T-helper 2 cell (primary cell): ENCODE measurements at places on chromosomes 3 and 15.
A peak's percentile ranks its signal among the peaks of the same experiment; 100 is the strongest.

DNA sequence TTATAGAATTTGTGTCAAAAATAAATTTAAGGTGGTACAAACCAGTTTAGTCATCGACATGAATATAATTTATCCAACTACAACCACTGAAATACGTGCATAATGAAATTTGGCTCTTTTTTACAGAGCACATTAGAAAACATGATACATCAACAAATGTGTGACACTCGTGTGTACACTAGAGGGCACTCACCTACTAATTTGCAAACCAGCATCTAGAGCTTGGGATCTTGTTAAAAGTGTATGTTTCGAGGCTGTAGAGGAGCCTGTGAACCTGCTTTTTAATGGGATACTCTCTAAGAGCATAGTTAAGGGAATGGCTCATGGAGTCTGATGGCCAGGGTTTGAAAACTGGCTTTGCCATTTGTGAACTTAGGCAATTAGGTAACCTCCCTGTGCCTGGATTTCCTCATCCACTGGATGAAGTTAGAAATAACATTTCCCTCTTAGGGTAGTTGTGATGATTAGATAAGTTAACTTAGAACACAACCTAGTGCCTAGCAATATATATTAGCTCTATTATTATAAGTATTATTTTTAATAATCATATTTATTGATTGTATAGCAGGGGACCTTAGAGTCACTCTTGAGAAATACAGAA is 8.8 kb upstream of the CPOX start:
- no peak for DNase-seq

GRCh38 chr15:63602595-63602994 is 5.4 kb downstream of the FBXL22 start:
- DNase-seq = no peak

DNA sequence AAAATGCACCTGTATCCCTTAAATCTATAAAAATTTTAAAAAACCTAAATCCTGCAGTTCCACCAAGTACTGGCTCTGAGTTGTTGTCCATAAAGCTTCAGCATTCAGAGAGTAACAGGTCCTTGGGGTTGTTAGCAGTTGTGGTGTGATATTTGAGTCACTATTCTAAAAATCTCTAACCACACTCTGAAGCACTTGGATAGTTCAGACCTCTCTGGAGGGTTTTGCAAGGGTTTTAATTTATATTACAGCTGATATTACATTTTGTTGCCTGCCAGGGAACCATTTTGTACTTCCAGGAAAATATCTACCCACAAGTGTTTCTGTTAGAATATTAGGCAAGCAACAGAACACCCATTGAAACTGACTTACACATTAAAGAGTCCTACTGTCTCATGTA is 255.6 kb downstream of the TBL1XR1 start:
- DNase-seq = no peak

DNA sequence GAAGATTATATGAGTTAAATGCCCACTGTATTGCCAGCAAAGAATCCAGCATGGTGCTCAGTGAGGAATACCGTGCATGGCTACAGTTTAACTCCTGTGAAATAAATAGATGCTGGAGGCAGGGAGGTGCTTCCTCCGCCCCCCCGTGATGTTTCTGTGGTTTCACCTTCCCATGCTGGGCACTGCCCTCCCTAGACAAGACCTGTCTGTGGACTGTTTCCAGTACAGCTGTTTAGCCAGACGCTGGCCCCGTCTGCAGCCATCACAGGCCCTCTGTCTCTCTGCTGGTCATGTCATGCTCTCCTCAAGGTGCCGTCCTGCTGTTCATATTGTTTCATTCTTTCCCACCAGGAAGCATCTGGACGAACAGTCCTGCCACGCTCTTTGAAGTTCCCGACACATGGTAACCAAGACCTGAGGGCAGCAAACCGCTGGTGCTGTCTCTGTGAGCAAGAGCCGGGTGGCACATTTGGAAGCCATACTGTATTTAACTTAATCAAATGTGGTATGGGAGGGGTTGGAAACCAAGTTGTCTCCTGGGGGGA is 31.4 kb downstream of the GOLGA8S start:
- no peak for DNase-seq

DNA sequence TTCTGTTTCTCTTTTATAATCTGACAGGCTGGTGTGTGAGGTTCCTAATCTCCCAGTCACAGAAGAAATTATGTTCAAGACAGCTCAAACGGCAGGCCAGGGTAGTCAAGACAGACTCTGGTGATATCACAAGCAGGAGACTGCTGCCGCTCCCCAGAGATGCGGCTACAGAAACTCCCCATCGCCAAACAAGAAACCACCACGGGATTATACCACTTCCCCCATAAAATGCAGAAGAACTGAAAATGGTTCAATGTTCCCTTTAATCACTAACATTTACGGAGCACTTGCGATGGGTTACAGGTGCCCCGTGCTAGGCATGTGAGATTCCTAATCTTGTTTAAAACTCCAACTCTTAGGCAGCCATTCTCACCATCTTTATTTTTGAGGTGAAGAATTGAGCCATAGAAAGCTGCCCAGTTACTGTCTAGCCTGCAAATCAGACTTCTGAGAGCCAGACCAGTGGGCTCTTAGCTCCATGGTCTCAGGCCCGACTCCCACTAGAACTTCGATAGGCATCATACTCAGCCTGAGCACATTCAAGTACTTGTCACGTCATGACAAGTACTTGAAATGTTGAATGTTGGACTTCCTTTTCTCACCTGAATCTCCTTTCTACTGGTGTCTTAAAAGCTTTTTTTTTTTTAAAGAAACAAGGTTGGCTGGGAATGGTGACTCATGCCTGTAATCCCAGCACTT is 58.4 kb downstream of the TBC1D2B start:
- no peak for DNase-seq

DNA sequence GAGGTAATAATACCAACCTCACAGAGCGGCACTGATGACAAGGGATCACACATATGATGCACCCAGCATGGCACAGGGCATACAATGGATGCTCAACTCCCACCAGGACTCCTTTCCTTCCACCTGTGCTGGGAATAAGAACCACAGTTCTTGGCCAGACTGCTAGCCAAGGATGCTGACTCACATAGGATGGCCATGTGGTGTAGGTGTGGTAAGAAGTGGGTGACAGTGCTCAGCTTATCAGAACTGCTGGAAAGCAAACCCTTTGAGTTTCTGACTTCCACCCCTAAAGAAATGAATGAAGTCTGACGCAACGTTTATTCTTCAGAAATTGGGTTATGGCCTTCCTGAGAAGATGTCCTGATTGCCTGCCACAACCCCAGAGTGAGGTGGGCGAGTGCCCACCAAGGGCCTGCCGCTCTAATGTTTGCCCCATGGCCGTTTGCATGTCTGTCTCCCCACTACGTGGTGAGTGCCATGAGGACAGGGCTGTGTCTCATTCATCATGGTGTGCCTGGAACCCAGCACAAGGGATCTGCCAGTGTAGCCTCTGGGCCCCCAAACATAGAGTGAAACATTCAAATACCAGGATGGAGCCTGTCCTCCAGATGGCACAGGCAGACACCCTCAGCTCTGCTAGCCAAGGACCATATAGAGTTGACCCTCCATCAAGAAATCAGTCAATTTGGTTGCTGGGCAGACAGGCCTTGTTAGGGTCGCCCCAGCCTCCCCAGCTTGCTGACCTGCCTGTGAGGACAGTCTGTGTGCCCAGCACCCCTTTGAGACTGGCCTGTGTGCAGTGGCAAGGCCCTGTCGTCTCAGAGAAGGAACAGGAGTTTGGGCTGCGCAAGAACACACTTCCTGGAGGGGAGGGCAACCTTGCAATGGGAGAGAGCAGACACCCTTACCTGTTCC is 57.6 kb upstream of the SLCO2A1 start:
- DNase-seq = no peak

GRCh38 chr3:146476094-146476740 is 6.9 kb upstream of the PLSCR2 start:
- DNase-seq = no peak

DNA sequence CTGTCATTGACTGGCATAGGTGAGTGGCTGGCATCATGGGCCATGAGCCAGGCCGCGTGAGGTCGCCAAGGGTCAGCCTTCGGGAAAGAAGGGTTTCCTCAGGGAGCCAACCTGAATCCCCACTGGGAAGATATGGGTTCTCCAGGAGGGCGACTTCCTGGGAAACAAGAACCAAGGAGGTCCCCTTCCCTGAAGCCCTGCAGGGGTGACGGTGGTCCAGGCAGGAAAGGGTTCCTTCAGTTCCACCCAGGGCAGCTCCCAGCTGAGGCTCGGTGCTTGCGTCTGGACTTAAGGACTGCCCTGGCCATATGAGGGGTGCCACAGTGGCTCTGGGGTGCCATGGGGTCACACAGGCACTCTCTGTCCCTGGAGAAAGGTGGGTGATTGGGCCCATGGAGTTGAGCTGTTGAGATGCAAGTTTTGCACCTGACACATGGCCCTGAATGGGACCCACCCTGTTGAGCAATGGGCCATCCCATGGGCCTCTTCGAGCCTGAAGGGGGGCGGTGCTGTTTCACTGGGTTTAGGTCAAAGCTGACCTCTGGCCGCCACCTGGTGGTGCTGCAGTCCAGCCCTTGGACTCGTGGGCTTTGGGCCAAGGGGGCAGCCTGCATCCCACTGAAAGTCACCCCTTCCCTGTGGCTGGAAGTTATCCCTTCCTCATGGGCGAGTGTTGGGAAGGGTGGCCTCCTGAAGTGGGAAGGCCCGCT is 228.1 kb downstream of the SNRPN start:
- peak; percentile 1 for DNase-seq

GRCh38 chr3:8658306-8659212 is 14.0 kb upstream of the SSUH2 start:
- no peak for DNase-seq

DNA sequence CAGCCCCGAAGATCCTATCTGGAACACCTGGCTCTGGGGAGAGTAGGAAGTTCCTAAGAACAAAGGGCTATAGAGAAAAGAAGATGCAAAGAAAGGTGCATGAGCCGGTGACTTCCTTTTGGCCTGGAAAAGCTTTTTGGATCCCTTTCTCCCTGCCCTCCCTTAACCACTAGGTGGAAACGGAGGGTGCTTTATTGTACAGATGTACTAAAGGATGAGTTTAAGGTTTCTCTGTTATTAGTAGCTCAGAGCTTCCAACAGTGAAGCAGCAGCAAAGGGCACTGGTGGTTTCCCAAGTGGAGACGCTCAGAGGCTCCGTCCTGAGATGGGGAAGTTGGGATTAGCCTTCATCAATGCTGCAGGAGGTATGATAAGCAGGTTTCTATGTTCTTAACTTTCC is 5.9 kb upstream of the ADGRG7 start:
- DNase-seq = no peak

- no peak for DNase-seq
Observed at GRCh38 chr3:65313666-65314065, 625.9 kb upstream of the ADAMTS9 start.

- DNase-seq = no peak
Observed at GRCh38 chr3:137099364-137100219, 141.8 kb downstream of the IL20RB start.

DNA sequence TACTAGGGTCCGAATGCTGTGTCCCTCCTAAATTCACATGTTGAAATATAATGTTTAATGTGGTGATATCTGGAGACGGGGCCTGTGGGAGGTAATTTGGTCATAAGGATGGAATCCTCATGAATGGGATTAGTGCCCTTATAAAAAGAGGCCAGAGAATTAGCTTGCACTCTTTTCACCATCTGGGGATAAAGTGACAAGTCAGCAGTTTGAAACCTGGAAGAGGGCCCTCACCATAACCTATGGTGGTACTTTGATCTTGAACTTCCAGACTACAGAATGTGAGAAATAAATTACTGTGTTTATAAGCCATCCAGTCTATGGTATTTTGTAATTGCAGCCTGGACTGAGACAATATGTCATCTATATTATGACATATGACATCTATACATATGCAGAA is 132.1 kb downstream of the ISL2 start:
- no peak for DNase-seq

- DNase-seq = no peak
Observed at GRCh38 chr3:15094187-15094875, 4.6 kb downstream of the RBSN start.

GRCh38 chr3:171797265-171797679 is 13.0 kb downstream of the PLD1 start:
- no peak for DNase-seq

- no peak for DNase-seq
Observed at GRCh38 chr15:89630260-89630659, 25.0 kb downstream of the KIF7 start.

DNA sequence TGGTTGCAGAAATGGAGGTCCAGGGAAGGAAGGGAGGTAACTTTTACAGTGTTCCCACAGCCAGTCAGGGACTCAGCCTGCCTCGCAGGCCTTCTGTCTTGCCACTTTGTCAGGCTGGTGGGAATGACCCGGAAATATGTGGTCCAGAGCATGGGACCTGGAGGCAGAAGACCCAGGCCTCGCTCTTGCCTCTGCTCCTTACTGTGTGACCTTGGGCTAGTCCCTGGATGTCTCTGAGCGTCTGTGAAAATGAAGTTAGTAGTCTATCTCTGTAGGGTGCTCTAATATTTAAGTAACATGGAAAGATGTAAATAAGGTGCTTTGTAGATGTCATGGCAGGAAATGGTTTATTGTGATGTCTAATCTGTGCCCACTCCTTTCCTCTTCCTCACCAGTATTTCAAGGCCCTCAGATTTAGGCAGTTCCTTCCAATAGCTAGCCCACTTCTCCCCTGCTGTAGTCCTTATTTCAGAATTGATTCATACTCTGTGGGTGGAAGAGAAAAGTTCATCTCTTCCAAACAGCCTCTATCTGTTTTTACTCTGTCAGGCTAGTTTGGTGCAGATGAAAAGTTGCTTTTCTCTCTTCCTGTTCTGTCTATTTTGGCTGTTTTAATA is 9.1 kb downstream of the CORO2B start:
- DNase-seq = no peak

GRCh38 chr3:122493296-122493695 is 21.4 kb downstream of the KPNA1 start:
- DNase-seq = no peak

GRCh38 chr15:97009031-97009431 is 678.5 kb downstream of the NR2F2 start:
- DNase-seq = no peak

GRCh38 chr15:45259796-45260195 is 7.8 kb downstream of the SLC28A2 start:
- DNase-seq = no peak

DNA sequence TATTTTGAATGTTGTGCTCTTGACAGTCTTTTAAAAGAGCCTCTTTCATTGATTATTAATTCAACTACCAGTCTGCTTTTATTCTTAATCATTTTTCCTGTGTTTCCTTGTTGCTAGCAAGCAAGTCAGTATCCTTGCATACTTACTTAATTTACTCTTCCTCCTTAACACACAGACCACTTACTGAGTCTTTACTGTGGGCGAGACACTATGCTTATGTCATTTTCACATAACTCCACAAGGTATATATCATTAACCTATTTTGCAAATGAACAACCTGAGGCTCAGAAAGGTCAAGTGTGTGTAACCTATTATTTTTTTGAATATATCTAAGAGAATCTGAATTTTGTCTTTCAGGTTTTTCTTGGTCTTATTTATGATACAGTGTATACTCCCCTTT is 130.9 kb downstream of the WDR76 start:
- DNase-seq = no peak
